Fibroblast of pulmonary artery (primary cell): ENCODE measurements at places on chromosomes 16 and 17.

DNA sequence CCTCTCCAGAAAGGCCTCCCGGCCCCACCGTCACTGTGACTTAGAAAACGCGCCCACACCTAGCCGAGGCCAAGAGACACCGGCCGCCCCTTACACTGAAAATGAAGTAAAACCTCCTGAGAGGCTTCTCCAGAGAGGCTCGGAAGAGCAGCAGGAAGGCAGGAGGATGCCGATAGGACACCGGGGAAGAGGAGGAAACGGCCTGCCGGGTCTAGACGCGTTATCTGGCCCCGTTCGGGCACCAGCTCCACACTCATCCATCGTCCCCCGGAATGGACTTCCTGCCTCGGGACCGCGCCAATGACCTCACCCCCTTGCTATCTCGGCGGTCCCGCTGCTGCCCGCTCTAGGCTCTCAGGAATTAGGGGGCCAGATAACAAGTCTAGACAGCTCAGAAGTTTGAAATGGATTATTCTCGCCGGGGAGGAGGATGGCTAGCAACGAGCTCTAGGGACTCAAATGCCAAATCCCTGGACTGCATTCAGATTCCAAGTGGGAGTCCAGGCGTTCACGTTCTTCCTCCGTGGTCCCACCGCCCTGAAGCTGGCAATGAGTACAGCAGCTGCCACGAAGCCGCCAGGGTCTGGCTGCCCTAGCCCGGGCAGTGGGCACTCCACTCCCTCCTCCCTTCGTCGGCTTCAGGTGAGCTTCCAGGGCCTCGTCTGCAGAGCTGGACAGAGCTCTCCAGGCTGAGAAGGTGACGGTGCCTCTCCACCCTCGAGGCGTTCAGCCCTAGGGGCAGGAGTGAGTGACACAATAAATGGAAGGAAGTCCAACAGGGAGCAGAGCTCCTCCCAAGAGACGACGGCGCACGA is 350.9 kb downstream of the FOXL1 start:
- peak; percentile 84 for DNase-seq

DNA sequence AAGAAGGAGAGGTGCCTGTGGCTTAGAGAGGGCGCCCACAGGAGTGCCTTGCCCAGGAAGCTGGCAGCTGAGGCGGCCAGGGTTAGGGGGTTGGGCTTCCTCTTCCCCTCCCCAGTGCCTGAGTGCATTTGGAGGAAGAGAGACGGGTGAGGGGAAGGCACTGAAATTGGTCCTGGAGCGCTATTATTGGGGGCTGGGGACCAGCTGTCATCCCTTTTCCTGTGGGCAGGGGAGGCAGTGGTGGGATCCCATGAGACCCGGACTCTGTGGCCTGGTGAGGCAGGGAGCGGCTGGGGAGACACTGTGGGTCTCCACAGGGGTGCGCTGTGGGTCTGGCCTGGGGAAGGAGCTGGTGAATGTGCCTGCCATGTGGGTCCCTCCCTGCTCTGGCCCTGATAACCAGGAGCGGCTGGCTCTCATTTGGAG is 259.7 kb downstream of the SEC14L1 start:
- no peak for DNase-seq

GRCh38 chr17:55171634-55172328 is 93.0 kb upstream of the HLF start:
- DNase-seq: no peak

- peak; percentile 30 for DNase-seq
Observed at GRCh38 chr16:75105306-75106061, 11.1 kb downstream of the LDHD start.

DNA sequence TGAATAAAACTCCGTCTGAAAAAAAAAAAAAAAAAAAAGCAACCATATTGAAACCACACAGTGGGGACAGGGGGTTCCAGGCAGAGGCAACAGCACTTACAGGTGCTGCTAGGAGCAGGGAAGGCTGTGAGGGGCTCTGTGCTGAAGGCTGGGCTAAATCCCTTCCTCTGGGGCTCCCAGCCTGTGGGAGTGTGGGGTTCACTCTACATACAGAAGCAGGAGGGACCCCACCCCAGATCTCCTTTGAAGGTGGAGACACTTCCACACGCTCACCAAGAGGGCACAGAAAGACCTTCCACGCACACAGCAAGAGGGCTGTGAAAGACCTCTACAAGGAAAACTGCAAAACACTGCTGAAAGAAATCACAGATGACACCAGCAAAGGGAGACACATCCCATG is 53.9 kb downstream of the USP22 start:
- DNase-seq: no peak

DNA sequence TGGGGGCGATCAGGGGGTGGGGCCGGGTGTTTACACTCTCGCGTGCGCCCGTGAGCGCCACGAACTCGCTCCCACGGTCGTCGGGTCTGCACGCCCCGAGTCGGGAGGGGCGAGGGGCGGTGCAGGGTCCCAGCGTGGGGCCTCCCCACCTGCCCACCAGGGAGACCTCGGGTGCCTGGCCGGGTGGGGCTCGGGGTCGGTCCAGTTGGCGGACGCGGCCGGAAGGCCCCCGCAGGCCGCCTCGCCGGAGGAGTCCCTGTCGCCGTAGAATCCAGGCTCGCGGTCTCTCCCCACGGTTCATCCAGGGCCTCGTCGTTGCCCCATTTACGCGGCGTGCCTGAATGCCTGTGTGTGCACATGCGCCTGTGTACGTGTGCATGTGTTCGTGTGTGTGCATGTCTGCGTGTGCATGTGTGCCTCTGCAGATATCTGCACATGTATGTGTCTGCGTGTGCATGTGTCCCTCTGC is 510 bp upstream of the RAB40B start:
- DNase-seq: peak; percentile 16

DNA sequence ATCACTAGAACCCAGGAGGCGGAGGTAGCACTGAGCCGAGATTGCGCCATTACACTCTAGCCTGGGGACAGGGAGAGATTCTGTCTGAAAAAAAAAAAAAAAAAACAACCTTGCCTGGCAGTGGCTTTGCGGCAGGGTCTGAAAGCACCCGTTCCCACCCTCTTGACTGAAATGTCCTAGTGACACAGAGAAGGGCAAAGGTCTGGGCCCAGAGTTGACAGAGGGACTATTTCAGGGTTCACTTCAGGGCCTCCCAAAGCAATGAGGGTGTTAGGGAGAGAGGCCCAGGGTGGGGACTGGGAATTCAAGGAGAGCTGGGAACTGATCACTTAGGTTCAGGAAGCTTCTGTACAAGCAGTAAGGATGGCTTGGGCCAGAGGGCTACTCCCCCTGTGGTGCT is 13.8 kb upstream of the CDRT15L2 start:
- no peak for DNase-seq

- no peak for DNase-seq
Observed at GRCh38 chr16:28876019-28876659, 2.1 kb upstream of the ATP2A1 start.

DNA sequence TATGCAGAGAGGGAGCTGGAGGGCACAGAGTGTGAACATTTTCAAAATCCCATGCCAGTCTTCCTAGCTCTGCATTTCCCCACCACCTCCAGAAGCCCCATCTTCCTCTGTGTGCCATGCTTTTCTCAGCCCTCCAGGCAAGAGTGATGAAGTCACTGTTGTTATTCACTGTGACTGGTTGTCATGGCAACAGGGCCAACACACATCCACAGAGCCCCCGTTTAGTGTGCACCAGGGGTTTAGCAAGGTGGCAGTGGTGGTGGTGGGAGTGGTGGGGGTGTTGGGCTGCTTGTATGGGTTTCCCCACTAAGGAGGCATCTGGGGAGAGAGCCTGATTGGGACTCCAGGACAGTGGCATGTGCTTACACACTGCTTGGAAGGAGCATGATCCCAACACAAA is 309.9 kb upstream of the ASIC2 start:
- DNase-seq: no peak

- DNase-seq: peak; percentile 98
Observed at GRCh38 chr16:3819746-3820724, 60.5 kb downstream of the CREBBP start.

- no peak for DNase-seq
Observed at GRCh38 chr17:65104973-65105372, 32.2 kb upstream of the RGS9 start.

DNA sequence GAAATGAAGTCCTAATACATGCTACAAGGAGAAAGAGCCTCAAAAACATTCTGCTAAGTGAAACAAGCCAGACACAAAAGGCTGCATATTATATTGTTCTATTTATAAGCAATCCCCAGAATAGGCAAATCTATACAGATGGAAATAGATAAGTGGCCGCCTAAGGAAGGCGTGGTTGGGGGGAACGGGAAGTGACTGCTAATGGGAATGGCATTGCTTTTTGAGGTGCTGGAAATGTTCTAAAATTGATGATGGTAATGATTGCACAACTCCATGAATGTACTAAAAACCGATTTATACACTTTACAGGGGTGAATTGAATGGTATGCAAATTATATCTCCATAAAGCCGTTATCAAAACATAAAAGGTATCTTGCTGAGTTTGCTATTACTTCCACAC is 67.7 kb downstream of the GAS7 start:
- DNase-seq: no peak

DNA sequence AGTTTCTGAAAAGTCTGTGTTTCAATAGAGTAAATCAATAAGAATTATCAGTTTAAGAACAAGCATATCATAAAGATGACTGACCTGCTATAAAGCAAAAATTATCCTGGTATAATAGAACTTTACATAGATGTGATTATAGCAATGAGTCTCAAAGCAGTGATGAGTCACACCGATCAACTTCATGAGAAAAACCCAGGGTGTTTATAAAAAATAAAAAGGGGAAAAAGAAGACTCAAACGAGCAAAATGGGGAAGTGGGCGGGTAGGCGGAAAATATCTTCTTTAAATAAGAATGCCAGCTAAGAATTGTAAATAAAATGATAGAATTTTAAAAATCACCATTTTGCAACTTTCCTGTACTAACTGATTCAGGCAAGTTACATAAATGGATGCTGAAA is 46.8 kb downstream of the BRIP1 start:
- no peak for DNase-seq

DNA sequence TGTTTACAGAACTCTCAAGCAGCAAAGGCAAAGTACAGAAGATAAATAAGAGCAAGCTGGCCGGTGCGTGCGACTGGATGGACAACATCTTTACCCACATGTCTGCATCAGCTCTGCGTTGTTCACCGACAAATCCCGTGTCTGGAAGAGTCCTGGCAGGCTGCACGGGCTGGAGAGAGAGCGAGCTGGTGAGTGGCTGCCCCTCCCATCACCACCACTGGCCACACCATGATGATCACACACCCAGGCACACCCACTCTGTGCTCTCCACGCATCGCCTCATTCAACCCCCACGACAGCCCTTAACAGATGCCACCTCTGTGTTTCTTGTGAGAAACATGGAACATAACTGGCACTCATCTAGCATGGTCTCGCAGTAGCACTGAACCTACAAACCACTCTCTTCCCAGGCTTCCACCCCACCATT is 59.2 kb downstream of the ANKRD11 start:
- no peak for DNase-seq

- no peak for DNase-seq
Observed at GRCh38 chr17:40309949-40310510, 1.1 kb downstream of the RARA start.

DNA sequence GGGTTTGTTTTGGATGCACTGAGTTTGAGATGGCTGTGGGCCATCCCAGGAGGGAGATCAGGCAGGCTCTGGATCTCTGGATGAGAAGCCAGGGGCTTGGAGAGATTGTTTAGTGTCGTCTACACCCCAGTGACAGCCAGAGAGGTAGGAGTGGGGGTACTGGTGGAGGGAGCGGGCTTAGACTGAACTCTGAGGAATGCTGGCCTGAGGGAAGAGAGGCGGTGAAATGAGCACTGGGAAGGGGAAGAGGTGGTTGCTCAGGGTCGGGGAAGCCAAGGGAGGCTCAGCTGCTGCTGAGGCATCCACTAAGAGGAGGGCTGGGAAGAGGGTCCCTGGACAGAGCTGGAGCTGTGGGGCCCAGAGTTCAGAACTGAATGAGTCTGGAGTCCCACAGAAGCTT is 23.6 kb downstream of the CACNA1G start:
- no peak for DNase-seq

- DNase-seq: no peak
Observed at GRCh38 chr17:44759916-44760243, 1.1 kb downstream of the ADAM11 start.

DNA sequence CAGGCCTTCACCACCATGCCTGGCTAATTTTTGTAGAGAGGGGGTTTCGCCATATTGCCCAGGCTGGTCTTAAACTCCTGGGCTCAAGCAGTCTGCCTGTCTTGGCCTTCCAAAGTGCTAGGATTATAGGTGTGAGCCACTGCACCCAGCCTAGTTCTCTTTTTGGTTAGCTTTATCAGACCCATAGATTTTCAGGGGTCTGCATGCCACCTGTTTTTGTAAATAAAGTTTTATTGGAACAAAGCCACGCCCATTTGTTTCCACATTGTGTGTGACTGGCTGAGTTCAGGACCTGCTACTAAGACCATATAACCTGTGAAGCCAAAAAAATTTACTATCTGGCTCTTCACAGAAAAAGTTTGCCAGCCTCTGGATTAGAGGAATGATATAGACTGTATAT is 7.6 kb downstream of the PSMD11 start:
- no peak for DNase-seq

- no peak for DNase-seq
Observed at GRCh38 chr17:82064433-82065192, 991 bp downstream of the DUS1L start.

- peak; percentile 19 for DNase-seq
Observed at GRCh38 chr16:47016700-47017133, 43.2 kb upstream of the DNAJA2 start.
